ENCODE measurements at places on chromosomes 13 and 19.

DNA sequence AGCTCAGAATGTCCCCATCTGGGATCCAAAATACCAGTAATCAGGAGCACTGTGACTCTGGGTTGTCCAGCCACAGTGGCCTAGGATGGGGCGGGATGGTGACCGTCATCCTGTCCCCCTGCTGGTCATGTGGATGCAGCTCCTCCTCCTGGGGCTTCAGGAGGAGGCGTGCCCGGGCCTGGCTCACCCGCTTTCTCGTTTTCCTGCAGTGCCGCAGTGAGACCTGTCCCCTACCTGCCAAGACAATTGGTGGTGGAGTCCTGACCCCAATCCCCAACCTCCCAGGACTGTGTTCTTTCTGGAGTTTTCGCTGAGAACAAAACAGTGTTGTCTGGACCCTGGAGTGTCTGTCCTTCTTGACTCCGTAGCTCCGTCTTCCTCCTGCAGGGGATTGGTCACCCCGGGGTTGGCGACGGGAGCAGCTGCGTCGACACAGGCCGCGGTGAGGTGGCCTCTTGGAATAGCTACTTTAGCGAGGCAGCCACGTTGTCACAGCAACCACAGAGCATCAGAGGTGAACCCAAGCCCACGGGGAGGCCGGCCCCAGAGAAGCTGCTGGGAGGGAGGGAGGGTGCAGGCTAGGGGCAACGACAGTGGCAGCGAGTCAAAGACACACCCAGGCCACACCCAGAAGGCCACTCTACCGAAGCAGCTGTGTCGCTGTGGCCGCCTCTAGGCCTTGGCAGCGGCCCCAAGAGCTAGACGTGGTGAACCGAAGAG is 10.2 kb upstream of the EMC10 start:
- DNase-seq: no peak

DNA sequence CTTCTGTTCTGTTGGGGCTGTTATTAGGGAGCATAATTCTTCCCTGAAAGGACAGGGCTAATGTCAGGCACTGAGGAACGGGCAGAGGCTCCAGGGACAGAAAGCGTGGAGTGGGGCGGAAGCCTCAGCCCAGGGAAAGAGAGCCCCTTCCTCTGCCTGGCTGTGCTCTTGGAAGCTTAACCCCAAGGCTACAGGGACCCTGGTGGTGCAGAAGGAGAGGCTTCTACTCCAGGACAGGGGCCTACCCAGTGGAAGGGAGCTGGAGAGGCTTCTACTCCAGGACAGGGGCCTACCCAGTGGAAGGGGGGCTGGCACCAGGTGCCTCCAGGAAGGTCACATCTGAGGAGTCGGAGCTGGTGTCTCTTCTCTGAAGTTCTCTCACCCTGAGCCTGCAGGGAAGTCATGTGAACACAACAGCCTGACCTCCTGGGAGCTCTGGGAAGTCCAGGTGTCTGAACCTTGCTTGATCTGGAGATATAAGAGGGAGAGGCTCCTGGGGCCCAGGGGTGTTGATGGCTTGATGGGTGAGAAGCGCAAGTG is 159.5 kb upstream of the SOX1 start:
- no peak for DNase-seq

DNA sequence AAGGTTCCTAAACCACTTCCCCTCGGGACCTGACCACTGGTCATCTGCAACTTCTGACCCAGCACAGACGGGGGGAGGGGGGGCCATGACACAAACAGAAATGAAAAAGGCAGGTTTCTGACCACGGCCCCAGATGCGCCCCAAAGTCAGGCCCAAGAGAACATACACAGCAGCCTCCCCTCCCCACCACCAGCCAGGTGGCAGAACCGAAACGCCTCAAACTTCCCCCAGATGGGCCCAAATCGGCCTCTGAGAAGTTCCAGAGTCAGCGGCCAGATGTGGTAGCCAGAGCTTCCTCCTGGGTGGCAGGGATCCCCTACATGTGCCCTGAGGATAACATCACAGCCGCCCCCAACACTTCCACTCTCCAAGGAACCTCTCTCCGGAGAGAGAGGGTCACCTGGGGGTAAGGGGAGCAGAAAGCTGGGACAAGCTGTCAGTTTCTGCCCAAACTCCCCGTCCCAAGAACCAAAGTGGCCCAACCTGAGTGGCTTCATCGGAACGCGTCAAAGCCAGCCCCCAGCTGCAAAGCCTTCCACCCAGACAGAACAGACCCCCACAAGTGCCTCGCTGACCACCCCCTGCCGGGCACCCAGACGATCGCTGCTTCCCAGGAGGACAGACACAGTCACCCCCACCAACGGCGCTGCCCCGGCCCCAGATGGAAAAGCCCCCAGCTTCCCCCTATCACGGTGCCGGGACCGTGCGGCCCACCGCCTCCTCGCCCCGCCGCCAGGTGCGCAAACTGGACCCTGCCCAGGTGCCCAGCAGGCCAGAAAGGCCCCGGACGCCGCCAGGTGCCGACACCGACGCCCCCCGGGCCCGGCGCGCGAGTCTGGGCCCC is 800 bp downstream of the ELL start:
- no peak for DNase-seq

GRCh38 chr19:52270266-52270885 is 989 bp downstream of the ZNF766 start:
- no peak for DNase-seq

DNA sequence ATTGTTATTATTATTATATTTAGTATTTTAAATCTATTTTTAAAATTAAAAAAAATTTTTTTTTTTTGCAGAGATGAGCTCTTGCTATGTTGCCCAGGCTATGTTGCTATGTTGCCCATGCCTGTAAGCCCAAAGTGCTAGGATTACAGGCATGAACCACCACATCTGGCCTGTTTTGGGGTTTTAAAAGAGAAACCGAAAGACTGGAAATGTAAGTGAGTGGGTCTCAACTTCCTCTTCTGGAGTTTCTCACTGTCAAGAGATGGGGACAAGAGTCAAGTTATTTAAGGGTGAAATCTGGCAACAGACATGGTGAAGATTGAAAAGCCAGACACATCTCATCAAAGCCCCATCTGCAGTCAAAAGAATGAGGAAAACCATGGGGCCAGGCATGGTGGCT is 4.2 kb upstream of the OR7G3 start:
- no peak for DNase-seq

DNA sequence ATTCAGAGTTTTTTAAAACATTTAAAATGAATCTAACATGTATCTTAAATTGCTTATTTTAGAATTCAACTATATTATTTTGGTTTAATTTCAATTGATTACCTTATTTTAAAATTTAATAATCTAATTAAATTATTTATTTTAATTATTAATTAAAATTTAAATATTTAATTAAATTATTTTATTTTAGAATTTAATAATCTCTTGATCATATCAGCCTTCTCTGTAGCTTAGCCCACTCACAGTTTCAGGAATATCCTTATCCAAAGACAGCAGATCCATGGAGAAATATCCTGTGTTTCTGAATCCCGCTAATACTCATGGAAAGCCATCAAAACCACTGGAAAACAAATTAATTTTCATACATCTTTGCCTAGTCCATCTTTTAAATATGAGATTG is 1669.2 kb downstream of the PCDH9 start:
- DNase-seq: no peak

DNA sequence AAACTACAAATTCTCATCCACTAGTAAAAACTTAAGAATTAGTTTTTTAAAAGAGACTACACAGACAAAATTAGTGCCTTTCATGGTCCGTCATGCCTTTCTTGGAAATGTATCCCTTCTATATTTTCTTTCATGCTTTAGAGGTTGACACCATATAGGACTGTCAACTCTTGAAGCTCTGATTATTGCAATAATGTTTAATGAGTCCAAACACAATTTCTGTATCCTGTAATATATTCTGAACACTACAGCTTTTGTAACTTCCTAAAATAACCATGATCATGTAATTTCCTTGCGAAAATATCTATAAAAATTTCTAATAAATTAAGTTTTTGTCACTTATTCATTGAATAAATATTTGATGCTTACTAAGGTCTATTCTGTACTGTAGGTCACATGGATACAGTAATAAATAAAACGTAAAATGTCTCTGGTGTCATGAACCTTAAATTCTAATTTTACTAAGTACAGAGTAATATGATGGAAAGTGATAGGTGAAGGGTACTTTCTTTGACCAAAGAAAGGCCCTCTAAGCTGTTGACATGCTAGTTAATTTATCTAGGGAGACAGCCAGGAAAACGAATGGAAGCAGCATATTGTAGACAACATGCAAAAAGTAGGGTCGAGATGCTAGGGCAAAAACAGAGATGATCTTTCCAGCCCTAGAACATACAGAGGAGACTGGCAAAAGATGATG is 687.3 kb upstream of the PCDH9 start:
- no peak for DNase-seq

- no peak for DNase-seq
Observed at GRCh38 chr19:28023064-28023463, 1189.9 kb downstream of the UQCRFS1 start.

DNA sequence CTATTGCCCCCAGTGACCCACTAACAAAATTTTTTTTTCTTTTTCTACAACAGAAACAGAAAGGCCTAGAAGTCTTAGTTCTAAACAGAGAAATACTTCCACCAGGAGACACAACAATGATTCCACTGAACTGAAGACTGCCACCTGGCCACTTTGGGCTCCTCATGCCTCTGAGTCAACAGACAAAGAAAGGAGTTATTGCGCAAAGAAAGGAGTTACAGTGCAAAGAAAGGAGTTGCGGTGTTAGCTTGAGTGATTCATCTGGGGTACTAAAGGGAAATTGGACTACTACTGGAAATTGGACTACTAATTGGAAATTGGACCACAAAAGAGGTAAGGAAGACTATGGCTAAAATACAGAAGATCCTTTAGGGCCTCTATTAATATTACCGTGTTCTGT is 116.6 kb downstream of the PCDH17 start:
- DNase-seq: no peak

GRCh38 chr13:26342898-26343297 is 89.0 kb downstream of the CDK8 start:
- DNase-seq: no peak

GRCh38 chr13:44211704-44212346 is 161.8 kb upstream of the SERP2 start:
- DNase-seq: no peak

DNA sequence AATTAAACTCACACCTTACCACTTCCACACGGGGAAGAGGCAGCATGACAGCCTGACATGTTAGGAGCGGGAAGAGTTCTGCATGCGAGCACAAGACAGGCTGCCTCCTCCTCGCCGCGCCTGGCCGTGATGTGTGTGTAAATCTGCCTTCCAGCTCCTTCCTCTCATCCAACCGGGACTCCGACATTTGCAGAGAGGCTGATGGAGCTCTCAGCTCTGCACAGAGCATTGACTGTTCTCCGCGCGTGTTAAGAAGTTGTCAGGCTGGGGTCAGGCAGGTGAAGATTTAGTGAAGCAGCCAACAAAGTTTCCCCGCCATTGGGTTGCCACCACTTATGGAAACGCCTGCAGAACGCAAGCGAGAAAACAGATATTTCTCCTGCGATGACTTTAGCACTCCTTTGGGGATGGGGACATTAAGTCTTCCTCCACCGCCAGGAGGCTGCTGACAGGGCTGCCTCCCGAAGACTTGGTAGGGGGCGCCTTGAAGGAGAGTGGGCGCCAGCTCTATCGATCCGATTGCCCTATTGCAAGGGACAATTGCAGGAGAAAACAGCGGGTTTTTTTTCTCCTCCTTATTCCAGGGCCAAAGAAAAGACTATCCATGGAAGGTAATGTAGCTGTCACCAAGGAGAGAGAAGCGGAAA is 213.9 kb upstream of the TSHZ3 start:
- DNase-seq: no peak

DNA sequence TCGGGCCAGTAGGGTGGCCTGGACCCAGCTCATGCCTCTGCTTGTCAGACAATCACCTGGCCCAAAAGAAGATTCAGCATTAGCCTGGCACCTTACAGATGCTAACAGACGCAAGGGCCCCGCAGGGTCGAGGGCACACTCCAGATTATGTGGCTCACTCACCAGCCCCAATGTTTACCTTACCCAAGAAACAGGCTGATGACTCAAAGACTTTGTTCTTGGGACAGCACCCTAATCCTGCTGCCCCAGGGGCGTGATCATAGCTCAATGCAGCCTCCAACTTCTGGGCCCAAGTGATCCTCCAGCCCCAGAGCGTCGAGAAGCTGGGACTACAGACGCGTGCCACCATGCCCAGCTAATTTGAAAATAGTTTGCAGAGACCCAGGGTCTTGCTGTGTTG is 9.8 kb downstream of the ECSIT start:
- DNase-seq: no peak

- DNase-seq: no peak
Observed at GRCh38 chr13:48778610-48779009, 124.9 kb downstream of the CYSLTR2 start.

DNA sequence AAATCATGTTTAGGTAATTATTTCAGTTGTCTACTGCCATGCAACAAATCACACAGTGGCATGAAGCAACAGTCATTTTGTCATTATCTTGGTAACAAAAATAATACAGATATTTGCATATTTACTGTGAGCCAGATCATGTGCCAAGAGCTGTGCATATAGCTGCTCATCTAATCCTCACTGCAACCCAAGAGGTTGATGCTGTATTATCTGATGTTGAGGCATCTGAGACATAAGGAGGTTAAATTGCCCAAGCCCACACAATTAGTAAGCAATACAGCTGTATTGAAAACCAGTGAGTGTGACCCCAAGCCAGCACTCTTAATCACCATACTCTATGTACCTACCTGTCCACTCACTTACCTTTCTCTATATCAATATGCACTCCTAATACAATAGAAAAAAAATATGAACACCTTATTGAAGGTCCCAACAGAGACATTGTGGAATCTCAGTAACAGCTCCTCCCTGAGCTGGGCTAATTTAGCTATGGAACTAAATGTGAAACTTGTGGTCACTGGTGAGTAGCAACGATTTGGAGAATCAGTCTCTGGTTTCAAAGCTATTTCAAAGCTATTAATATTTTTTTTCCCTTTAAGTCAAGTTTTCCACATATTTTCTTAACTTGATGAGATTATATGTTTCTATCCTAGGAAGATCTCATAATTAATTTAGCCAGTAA is 185.2 kb downstream of the KLF12 start:
- no peak for DNase-seq

DNA sequence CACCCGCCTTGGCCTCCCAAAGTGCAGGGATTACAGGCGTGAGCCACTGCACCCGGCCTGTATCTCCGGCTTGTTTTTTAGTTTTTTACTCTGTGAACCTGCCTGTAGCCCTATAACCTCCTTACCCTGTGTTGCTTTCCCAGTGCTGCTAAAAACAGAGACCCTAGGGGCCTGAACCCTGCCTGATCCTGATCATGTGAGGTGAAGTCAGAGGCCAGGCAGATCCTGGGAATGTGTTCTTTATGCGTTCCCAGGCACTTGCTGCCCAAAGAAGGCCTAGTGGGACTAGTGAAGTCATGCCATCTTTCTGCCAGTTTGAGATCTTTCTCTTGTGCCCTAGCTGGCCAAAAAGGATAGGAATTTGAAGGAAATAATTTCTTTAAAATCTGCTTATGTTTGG is 4.6 kb downstream of the UBA2 start:
- DNase-seq: no peak

DNA sequence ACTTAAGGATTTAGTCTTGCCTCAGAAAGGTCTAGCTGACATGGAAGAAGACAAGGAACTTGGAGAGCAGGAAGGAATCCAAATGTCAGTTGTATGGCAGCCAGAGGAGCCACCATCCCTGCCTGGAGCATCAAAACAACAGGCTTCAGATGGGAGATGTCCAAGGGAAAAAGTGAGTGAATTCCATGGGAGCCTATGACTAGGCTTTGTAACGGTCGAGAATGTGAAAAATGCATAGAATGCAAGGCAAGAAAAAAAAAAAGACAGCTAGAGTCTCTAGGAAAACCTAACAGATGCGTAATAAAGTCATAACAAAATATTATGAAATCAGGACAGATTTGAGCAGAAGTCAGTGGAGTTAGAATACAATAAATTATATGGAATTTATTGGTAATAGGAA is 183.7 kb upstream of the LSM14A start:
- no peak for DNase-seq

- no peak for DNase-seq
Observed at GRCh38 chr19:38684078-38684861, 36.8 kb downstream of the ACTN4 start.
